Neural crest cell (in vitro differentiated cells): ENCODE measurements at places on chromosomes 1 and 21. TPM values are rescaled to one million over a fixed set of nuclear protein-coding genes. Genes with fewer than 3 reads are reported as not detected.

GRCh38 chr1:46437723-46438122 is 43.6 kb downstream of the FAAH start:
- peaks cover 19% of the 10 kb centered on the region for H3K27me3 ChIP-seq
- H3K36me3 ChIP-seq: no peaks in the 10 kb centered on the region
- H3K4me1 ChIP-seq: peaks cover 12% of the 10 kb centered on the region
- no peak for DNase-seq

DNA sequence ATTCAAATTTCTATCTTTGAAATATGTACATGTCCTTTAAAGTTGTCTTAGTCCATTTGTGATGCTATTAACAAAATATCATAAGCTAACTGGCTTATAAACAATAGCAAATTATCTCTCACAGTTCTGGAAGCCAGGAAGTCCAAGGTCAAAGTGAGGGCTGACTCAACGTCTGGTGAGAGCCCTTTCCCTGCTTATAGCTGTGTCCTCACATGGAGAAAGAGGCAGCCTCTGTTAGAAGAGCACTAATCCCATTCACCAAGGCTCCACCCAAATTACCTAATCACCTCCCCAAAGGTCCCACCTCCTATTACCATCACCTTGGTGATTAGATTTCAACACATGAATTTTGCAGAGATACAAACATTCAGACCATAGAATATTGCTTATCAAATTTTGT is 450.1 kb upstream of the BEND5 start:
- no peaks in the 10 kb centered on the region for H3K4me1 ChIP-seq
- H3K36me3 ChIP-seq: peaks cover 2% of the 10 kb centered on the region
- H3K4me3 ChIP-seq: no peak overlapping the region
- H3K27ac ChIP-seq: no peak overlapping the region
- no peaks in the 10 kb centered on the region for H3K27me3 ChIP-seq

DNA sequence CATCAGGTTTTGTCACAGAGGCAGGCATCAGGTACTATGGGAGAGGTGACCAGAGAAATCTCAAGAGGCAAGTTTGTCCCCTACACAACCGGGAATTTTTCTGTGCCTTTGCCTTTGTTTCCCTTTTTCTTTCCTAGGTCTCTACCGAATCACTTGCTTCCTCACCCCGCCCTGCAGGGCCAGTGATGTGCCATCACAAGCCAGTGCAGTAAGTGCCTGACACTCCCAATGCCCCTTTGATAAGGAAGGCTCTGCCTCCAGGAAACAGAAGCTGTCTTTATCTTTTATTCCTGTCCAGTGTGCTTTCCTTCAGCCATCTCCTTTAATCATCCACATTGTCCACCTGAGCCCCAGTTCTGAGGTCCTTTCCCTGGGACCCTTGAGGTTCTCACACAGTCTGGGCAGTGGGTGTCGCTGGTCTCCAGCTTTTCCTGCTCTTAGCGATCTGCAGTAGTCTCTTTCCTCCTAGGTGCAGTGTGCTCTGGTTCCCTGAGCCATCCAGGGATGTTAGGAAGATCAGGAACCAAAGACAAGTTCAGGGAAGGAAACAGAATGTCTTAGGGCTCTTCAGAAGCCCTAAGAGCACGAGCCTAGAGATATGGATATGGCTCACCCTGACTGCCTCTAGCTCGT is 36.6 kb downstream of the GJA5 start:
- H3K27ac ChIP-seq: no peak overlapping the region
- H3K36me3 ChIP-seq: no peaks in the 10 kb centered on the region
- no peak overlapping the region for H3K4me3 ChIP-seq

GRCh38 chr1:68085752-68086151 is 35.3 kb upstream of the DIRAS3 start:
- no peak overlapping the region for H3K27ac ChIP-seq
- DNase-seq: no peak
- H3K4me3 ChIP-seq: no peak overlapping the region
- peaks cover 3% of the 10 kb centered on the region for H3K36me3 ChIP-seq
- no peaks in the 10 kb centered on the region for H3K27me3 ChIP-seq

DNA sequence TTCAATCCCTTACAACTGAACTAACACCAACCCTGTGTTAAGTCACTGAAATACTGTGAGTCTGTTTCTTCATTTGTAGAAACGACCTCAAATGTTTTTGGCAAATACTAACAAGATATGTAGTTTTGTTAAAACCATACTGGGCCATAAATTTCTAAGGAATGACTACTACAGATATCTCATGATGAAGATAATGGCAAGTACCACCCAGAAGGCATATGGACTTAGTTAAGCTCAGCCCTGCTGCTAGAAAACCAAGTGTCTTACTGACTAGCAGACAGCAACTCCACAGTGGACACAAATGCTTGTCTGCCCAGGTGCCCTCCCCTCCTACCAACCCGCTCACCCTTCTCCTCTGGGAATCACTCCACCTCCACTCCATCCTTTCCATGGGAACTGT is 44.5 kb upstream of the BMP8B start:
- DNase-seq: no peak

DNA sequence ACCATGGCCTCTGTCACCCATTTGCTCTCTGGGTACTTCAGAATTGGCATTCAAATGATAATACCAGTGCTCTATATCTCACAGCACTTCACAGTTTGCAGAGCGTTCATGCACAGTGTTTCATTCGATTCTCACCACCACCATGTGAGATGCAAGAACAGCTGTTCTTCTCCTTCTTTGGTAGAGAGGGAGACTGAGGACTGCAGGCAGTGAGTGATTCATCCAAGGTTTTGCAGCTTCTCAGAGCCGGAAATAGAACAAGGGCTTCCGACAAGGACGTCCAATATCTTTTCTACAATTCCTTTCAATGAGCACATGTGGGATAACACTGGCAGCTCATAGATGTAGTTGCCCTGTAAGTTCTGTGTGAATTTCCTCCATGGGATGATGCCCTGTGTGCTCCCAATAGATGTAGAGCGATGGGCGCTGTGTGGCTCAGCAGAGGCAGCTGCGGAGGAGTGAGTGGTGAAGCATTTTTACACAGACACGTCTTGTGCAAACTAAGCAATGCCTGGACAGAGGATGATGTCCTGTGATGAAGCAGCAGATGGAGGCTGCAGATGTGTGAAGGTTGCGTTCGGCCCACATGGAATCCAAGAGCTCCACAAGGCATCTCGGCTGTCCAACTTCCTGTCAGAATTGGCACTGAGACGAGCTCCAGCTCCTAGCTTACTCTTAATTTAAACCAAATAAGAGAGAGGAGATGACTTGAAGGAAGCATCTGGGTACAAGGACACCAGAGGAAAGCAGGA is 24.9 kb downstream of the MT1HL1 start:
- H3K27me3 ChIP-seq: peaks cover 13% of the 10 kb centered on the region
- H3K4me3 ChIP-seq: no peak overlapping the region
- no peak overlapping the region for H3K27ac ChIP-seq
- peaks cover 3% of the 10 kb centered on the region for H3K36me3 ChIP-seq

DNA sequence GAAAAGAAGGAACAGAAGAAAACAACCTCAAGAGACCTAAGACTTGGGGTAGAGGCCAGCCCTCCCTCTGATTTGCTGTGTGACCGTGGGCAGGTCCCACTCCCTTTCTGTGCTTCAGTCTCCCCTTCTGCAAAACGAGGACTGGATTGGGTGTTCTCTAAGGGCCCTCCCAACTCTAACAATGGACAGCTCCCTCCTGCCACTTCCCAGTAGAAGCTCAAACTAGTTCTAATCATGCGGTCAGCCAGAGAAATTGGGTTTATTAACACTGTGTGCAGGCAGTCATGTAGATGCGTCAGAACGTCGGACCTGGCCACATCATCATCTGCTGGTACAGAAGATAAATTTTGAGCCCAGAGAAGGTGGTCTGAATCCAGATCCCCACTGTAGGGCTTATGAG is 1.6 kb upstream of the PADI4 start:
- peaks cover 7% of the 10 kb centered on the region for H3K4me1 ChIP-seq
- no peak overlapping the region for H3K27ac ChIP-seq
- H3K27me3 ChIP-seq: peaks cover 5% of the 10 kb centered on the region
- H3K4me3 ChIP-seq: no peak overlapping the region

DNA sequence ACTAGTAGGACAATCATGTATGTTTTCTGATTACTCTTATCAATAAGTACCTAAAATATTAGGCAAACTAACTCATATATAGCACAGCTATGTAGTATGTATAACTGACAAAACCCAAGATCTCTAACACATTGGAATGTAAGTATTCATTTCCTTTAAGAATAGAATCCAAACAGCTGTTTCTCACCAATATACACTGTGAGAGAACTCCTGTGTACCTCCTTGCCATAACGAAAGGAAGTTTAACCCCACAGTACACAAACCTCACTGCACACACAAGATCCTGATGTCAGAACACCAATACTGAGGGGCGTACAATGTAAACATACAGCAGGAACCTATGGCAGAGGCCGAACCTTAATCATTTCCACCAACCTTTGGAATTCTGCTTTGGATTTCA is 113.0 kb downstream of the SMYD3 start:
- no peak overlapping the region for H3K27ac ChIP-seq
- DNase-seq: no peak
- H3K4me3 ChIP-seq: no peak overlapping the region
- H3K27me3 ChIP-seq: no peaks in the 10 kb centered on the region

The FAM151A gene
- not detected in 2 replicates for total RNA-seq
